Islet precursor cell (in vitro differentiated cells): ENCODE measurements at places on chromosomes 2 and 18.

GRCh38 chr2:33141476-33141875, 194.7 kb downstream of the LTBP1 start:
- DNase-seq: no peak

- DNase-seq: peak; percentile 88
These were observed 66.6 kb downstream of the CTIF start for GRCh38 chr18:48605408-48605845.

DNA sequence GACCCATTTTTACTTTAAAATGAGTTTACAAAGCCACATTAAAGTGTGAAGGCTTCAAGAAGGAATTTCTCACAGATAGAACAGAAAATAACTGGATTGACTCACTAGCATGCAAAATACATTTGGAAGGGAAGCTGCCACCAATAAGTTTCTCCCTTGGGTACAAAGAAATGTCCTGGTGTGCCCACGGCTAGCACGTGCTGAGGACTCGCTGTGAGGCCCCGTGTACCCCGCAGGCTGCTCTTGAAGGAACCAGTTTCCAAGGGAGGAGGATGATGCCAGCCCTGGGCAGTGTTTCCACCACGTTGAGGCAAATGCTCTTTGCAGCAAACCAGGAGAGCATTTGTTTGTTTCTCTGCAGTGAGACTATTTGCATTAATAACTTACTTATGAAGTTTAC, 207.3 kb downstream of the SH3RF3 start:
- no peak for DNase-seq

GRCh38 chr2:60429681-60430080, 123.8 kb downstream of the BCL11A start:
- DNase-seq: no peak

- DNase-seq: peak; percentile 96
These were observed 4.7 kb downstream of the NRP2 start for GRCh38 chr2:205686783-205687640.

GRCh38 chr18:54269893-54270844, 852 bp downstream of the POLI start:
- peak; percentile 86 for DNase-seq
